H54 (cell line): ENCODE measurements at places on chromosomes 2 and 18.

- DNase-seq: no peak
These were observed 1806.1 kb upstream of the PIK3C3 start for GRCh38 chr18:40148960-40149359.

- no peak for DNase-seq
These were observed 290.2 kb downstream of the GALR1 start for GRCh38 chr18:77539860-77540259.

- no peak for DNase-seq
These were observed 420.1 kb upstream of the ZNF804A start for GRCh38 chr2:184178229-184178628.

DNA sequence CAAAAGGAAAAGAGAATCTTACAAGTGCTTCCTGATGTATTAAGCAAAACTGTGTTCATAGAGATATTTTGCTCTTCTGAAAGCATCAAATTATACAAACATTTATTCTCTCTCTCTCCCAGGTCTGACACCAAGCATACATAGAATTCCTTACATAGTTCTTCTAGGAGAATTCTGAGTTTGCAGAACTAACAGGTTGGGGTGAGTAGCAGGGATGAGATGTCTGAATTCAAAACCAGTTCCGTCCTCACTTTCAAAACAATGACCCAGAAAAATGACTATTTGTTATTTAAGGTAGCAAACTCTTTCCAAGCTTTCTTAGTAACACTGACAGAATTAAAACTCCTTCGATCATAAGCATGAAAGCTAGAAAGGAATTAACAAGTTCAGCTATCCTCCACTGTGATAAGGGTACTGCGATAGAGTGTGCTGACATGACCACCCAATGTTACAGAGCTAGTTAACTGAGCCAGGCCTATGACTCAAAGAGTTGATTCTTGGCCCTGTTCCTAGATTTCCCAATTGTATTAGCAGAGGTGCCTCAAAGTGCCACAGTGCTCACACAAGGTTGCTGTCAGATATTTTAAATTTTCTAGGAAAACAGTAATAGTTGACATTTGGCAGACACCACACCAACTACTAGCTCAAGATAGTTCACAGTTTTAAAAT, 85.8 kb upstream of the SETBP1 start:
- DNase-seq: no peak

DNA sequence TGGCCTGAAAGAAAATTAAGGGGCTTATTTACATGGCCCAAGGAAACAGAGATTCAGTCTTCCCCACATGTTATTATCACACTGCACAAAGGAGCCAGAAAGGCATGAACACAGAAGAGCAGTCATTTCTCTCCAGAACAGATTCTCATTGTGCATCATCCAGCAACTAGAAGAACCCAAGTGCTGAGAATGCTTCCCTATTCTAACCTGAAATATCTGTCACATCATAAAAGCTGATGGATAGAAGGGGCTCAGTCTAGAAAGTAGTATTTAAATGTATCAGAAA, 145.8 kb downstream of the TMEM163 start:
- no peak for DNase-seq

DNA sequence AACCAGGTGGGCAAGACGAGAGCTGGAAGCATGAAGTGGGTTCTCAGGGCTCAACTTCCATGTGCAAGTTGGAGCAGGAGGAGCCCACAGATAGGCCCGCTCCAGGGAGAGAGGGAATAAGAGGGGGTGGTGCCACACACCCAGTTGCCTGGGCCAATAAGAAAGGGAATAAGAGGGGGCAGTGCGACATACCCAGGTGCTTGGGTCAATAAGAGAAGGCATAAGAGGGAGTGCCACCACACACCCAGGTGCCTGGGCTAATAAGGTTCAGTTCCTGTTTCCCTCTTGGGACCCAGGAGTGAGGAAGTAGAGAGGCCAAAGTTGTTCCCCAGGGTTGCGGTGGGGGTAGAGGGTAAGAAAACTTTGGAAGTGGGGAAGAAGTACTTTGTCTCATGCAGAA, 127.5 kb downstream of the LAMA3 start:
- DNase-seq: no peak

GRCh38 chr2:52934323-52934898, 833.2 kb upstream of the CHAC2 start:
- DNase-seq: peak; percentile 3

DNA sequence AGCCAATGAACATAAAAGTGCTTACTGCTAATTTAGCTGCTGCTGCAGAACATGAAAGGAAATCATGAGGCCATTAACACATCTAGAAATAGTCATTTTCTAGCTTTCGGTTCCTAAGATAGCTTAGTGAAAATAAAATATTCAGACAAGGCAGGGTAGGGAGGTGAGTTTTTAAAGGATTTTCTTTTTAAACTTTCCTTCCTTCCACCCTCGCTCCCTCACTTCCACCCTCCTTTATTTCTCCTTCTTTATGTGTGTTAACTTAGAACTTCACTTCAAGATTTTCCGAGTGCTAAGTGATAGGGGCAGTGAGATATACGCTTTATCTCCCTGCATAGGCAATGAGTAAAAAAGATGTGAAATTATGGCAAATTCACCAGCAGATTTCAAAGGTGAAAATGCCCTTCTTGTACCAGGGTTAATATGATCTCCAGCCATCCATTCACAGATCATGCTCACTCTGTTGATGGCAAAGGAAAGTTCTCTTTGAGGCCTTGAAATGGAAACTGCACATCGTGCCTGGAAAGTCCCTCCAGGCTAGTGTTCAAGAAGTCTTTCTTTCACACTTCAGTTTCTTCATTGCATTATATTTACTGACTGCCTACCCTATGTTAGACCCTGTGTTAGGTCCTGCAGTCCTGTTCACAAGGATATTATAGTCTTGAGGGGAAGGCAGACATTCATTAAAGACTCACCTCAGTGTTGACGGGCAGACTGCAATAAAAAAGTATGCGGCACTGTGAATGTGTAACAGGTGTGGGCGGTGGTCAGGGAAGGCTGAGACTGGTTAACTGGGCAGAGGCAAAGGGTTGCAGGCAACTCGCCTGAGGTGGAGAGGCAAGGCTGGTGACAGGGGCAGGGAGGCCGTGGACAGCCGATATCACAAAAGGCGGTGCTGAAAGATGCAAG, 200.8 kb downstream of the PLCL1 start:
- no peak for DNase-seq

DNA sequence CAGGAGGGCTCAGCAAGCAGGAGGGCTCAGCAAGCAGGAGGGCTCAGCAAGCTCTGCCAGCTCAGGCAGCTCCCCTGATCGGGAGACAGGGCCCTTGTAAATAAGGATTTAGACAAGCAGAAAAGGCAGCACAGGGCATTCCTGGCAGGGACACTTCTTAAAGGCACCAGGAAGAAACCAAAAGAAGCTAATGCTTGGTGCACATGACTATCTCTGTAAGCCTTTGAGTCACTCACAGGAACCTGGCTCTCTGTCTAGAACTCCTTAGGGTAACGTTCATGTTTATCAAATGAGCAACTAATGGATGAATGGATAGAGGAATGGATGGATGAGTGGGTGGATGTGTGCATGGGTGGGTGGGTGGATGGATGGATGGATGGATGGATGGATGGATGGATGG, 28.4 kb downstream of the TMEM37 start:
- DNase-seq: no peak

DNA sequence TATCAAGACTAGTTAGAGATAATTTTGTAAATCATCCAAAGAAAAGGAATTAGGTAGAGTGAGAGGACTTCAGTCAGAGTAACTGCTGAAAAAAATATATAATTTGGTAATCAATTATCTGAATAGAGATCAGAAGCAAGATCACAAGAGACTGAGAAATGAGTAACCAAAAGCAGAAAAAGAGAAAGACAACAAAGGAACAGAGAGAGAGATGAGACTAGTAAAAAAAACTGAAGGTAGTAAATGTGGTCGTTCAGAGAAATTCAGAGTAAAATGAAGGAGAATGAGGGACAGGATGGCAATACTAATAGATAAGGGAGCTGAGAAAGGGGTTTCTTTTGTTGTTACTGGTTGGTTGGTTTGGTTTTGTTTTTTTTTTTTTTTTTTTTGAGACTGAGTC, 16.5 kb downstream of the STRN start:
- no peak for DNase-seq

GRCh38 chr2:222683805-222684204, 12.3 kb downstream of the MOGAT1 start:
- DNase-seq: no peak

DNA sequence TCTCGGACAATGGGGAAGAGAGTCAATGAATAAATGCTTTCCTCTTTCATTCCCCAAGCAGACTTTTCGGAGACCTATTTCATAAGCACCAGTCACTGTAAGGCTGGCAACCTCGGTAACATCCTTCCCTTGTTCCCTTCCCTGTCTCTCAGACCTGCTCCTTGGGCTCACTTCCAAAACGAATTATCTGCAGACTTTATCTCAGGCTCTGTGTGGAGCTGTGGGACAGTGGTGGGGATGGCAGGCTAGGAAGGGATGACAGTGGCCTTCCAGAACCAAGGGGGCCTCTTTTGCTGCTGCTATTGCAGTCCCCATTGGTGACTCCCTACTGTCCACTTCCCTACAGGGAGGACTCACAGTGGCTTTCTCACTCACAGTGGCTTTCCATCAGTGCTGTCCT, 185.6 kb upstream of the MEX3C start:
- no peak for DNase-seq

DNA sequence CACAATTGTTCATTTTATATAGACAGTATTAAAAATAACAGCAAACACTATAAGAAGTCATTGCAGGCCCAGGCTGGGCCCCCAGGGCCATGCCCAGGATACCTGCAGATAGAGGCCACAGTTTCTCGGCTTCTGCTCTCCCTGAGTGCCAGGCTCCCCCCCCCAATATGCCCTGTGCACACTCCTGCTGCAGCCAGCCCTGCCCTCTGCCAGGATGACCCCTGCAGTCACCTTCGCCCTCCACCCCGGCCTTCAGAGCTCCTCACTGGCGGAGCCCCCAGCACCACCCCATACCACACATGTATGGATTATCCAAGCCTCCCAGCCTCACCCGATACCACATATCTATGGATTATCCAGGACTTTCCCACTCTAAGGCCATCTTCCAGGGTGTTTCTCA, 104.5 kb downstream of the TPO start:
- DNase-seq: no peak

GRCh38 chr18:3074087-3074486, 61.1 kb upstream of the LPIN2 start:
- no peak for DNase-seq

DNA sequence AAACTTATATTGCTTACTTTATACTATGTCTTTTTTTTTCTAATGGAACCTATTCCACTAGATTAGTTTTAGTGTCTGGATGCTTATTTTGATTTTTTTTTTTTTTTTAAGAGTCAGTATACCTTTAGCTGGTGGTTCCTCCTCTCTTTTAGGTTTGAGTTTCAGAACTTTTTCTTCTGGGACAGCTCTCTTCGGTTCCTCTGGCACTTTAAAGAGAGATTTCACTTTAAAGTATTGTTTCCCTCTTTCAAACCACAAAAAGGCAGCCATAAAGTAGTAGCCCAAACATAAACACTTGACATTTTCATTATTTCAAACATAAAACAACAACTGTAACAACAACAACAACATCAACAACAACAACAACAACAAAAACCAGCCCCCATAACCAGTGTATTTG, 123.3 kb downstream of the TTN start:
- DNase-seq: no peak

GRCh38 chr2:130807659-130808385, 28.9 kb upstream of the ARHGEF4 start:
- DNase-seq: no peak

DNA sequence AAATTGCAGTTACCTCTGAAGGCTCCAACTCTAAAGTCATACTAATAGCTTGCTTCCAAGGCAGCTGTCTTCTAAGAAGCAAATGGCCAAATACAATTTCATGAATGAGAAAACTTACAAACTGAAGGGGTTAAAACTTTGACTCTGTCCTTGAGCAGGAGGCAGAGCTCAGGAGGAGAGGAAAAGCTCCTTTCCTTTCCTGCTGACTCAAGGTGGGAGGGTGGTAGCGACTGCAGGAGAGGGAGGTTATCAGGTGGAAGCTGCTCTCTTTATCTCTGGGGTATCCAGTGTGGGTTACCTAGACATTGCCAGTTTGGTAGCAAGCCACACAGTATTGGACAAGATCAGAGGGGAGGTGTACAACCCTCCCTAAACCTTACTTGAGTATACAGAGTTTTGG, 2.7 kb upstream of the EFEMP1 start:
- DNase-seq: no peak

DNA sequence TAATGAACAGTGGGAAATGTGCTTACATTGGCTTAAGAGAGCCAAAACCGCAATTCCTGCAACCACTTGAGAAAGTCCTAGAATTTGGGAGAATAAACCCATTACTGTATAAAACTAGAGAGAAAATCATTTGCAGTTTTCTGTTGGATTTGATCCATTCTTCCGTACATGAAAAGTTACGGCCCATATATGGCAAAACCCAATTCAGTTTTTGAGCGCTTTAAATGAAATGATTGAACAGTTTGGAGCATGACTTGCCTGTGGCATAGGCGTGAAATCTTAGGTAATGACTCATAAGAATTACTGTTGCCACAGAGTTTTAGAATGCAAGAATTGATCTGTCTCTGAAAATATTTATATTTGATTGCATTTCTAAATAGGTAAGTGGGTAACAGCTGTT, 52.0 kb downstream of the PHLPP1 start:
- DNase-seq: no peak

- DNase-seq: no peak
These were observed 158.5 kb downstream of the CDCA7 start for GRCh38 chr2:173513107-173513727.

DNA sequence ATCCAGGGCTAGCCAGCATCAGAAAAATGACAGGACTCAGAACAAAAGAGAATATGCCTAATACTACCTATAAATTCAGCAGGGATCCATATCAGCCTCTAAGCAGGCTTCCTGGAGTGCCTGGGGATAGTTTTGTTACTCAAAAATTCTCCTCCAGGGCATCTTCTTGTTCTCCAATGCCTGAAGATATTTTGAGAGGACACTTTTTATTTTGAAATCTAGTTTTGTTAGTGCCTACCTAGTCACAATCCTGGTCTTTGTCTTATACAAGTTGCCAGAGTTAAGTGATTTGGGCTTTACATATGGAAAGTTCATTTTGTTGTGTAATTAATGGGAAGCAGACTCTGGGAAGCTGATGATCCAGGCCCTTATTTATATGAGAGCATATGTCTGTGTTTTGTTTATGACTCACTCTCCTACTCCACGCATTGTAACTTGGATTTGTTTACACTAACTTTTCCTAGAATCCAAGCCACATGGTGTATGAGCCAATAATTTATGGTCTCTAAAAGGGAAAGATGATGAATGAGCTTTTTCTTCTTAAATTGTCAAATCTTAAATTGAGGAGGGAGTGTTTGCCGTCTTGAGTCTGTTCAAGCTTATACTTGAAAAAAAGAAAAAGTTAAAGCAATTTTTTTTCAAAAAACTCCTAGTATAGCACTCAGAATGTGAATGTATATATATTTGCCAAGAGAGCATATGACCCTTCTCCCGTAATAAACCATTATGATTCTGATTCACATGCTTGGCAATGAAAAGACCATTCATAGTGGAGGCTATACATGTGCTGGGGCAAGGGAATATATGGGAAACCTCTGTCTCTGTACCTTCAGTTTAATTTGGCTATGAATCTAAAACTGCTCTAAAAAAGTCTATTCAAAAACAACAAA, 370.3 kb downstream of the SETBP1 start:
- DNase-seq: no peak

- DNase-seq: no peak
These were observed 73.8 kb downstream of the RPIA start for GRCh38 chr2:88765154-88765888.

GRCh38 chr2:128520791-128521190, 202.1 kb upstream of the HS6ST1 start:
- DNase-seq: no peak

GRCh38 chr2:191383486-191383885, 138.3 kb downstream of the MYO1B start:
- no peak for DNase-seq

- DNase-seq: no peak
These were observed 107.7 kb downstream of the ATL2 start for GRCh38 chr2:38269421-38269820.
